Smooth muscle cell of bladder (primary cell): ENCODE measurements at places on chromosomes 16 and 17. TPM values are rescaled to one million over a fixed set of nuclear protein-coding genes. Genes with fewer than 3 reads are reported as not detected.

The TUBG2 gene
- total RNA-seq = 5.4 and 7.2 TPM in 2 replicates

The INCA1 gene
- 0.37 and 0.57 TPM in 2 replicates for total RNA-seq

The TBCD gene
- total RNA-seq = 21.5 and 26.3 TPM in 2 replicates

The PDILT gene
- total RNA-seq = not detected in 2 replicates

The TMIGD1 gene
- not detected in 2 replicates for total RNA-seq

The NACA2 gene
- not detected in 2 replicates for total RNA-seq

The QRICH2 gene
- 1.7 and 3.0 TPM in 2 replicates for total RNA-seq

The ZNF624 gene
- 4.0 and 4.1 TPM in 2 replicates for total RNA-seq

The EFCAB5 gene
- total RNA-seq = 0.18 and 0.57 TPM in 2 replicates

The NAE1 gene
- 55.0 and 69.4 TPM in 2 replicates for total RNA-seq

The G6PC1 gene
- total RNA-seq = not detected in 2 replicates

The BEAN1 gene
- not detected in 2 replicates for total RNA-seq

The NPLOC4 gene
- total RNA-seq = 49.4 and 70.4 TPM in 2 replicates

The KRTAP4-9 gene
- total RNA-seq = not detected in 2 replicates

The CLEC18A gene
- 0.37 TPM in 1 of 2 replicates, not detected in the other for total RNA-seq

The SLC5A10 gene
- total RNA-seq = under 0.01 and 0.09 TPM in 2 replicates

The KRTAP4-5 gene
- total RNA-seq = not detected in 2 replicates
